ENCODE measurements at places on chromosomes 16 and 17.

- no peak for DNase-seq
These were observed 645 bp upstream of the GFOD2 start for GRCh38 chr16:67719778-67720144.

DNA sequence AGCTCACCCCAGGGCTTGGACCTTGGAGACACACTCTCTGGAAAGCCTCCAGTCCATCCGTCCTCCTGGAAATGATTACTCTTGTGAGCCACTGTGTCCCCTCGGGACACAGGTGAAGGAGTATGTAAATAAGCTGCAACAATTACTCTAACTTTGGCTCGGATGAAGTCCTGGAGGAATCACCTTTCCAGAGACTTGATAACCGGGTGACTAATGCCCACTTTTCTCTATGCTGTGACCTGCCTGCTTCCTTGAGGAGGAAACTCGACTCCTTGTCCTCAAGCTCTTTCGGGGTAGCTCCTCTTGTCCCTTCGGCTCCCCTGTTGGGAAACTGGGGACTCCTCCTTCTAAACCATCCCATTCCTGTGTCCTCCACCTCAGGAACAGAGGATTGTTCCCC lies at the start of gene OR1A1:
OR1A1 (plus strand) TSS at position 301 of the 400 bp plus-strand sequence. CDS start 7,954 bp downstream, outside the sequence.
- DNase-seq, result no peak

GRCh38 chr17:67372751-67373150 lies 4.3 kb upstream of the PITPNC1 start:
- no peak for DNase-seq

- no peak for DNase-seq
These were observed 318.8 kb downstream of the C16orf95 start for GRCh38 chr16:86998196-86999001.

GRCh38 chr17:57785022-57785421 lies 39.9 kb upstream of the CCDC182 start:
- no peak for DNase-seq

DNA sequence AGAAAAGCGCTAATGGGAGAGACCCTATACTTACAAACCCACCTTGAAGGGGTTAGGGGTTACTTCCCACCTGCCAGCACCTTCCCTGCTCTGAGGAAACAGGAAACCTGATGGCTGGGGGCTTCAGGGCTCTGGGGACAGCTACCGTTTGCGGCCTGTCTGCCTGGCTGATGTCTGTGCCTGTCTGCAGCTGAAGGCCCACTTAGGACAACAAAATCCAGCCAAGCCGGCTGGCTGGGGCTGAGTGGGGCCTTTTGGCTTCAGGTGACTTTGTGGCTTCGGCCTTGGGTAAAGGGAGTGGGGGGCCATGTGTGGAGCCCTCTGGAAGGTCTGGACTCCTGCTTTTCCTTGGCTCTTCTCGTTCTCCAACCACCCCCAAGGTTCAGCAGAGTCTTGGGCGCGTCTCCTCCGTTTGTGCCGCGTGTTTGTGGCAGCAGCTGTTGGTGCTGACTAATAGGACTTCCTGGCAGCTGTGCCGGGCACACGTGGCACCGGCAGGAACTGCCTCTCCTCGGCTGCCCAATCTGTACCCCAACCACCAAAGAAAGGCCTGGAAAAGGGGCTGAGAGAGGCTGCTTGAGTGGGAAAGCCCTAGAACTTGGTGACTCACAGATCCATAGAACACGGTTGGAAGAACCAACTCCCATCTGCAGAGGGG lies 186.7 kb downstream of the MSI2 start:
- DNase-seq, result peak; percentile 38

- DNase-seq, result no peak
These were observed 183.1 kb downstream of the C16orf95 start for GRCh38 chr16:87133966-87134627.

GRCh38 chr17:75995385-75995925 lies 5.2 kb upstream of the CDK3 start:
- DNase-seq, result no peak

Measured in stimulated activated CD8-positive, alpha-beta memory T cell treated with anti-CD3 and anti-CD28 coated beads, Interleukin-15, amount 100 ng/mL, for 4 hours (primary cell).